ENCODE measurements at places on chromosomes 2 and 18. TPM values are rescaled to one million over a fixed set of nuclear protein-coding genes. Genes with fewer than 3 reads are reported as not detected.

The LNPK gene
- 14.9 TPM for total RNA-seq

The SCN3A gene
- total RNA-seq: 0.42 TPM

The PID1 gene
- total RNA-seq: 0.82 TPM

The OR6B2 gene
- not detected for total RNA-seq

The PTPRN gene
- 2.6 TPM for total RNA-seq

GRCh38 chr18:1511619-1512311 is 607.1 kb downstream of the ADCYAP1 start:
- no peaks in the 10 kb centered on the region for H3K4me1 ChIP-seq
- no peak overlapping the region for H3K4me3 ChIP-seq
- H3K27me3 ChIP-seq: no peaks in the 10 kb centered on the region
- no peak for DNase-seq
- no peaks in the 10 kb centered on the region for H3K36me3 ChIP-seq
- no peak overlapping the region for H3K27ac ChIP-seq

GRCh38 chr2:54879598-54880332 is 156.3 kb downstream of the EML6 start:
- H3K27me3 ChIP-seq: peaks cover 5% of the 10 kb centered on the region
- no peaks in the 10 kb centered on the region for H3K36me3 ChIP-seq
- H3K4me3 ChIP-seq: no peak overlapping the region
- no peaks in the 10 kb centered on the region for H3K4me1 ChIP-seq
- H3K27ac ChIP-seq: no peak overlapping the region

GRCh38 chr2:152047824-152048471 is 50.9 kb downstream of the CACNB4 start:
- peaks cover 3% of the 10 kb centered on the region for H3K4me1 ChIP-seq
- no peak overlapping the region for H3K27ac ChIP-seq
- no peak overlapping the region for H3K4me3 ChIP-seq
- peaks cover 14% of the 10 kb centered on the region for H3K27me3 ChIP-seq
- no peaks in the 10 kb centered on the region for H3K36me3 ChIP-seq

DNA sequence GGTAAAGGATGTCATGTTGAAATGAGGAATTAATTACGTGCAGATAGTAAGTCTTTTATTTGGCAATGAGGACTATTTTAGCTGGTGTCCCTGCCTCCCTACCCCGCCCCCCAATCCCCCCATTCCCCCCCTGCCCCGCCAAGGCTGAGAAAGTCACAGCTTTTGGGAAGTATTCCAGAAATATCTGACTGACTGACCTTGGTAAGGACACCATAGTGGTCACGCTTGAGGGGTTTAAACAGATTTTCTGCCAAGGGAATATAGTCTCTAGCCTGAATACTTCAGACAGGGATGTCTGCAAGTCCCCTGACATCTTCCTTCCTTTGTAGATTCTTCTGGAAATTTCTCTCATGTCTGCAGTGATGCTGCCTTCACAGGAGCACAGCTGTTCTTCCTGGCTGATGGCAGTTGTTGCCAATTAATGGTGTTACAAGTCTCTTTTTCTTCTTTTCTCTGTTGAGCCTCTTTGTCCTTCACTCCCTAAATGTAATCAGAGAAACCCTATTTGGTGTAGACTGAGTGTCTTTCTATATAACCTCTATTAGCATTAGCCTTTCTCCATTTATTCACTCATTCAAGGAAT is 53.7 kb upstream of the MGAT5 start:
- no peaks in the 10 kb centered on the region for H3K27me3 ChIP-seq
- DNase-seq: no peak
- H3K36me3 ChIP-seq: no peaks in the 10 kb centered on the region
- H3K27ac ChIP-seq: no peak overlapping the region
- H3K4me3 ChIP-seq: no peak overlapping the region

- H3K27ac ChIP-seq: no peak overlapping the region
- no peaks in the 10 kb centered on the region for H3K36me3 ChIP-seq
- no peak overlapping the region for H3K4me3 ChIP-seq
- H3K27me3 ChIP-seq: peaks cover 42% of the 10 kb centered on the region
Measured at GRCh38 chr2:65666156-65666725, 233.8 kb upstream of the SPRED2 start.

- peaks cover 16% of the 10 kb centered on the region for H3K27me3 ChIP-seq
- H3K4me3 ChIP-seq: no peak overlapping the region
- no peak for DNase-seq
- H3K36me3 ChIP-seq: no peaks in the 10 kb centered on the region
- H3K27ac ChIP-seq: no peak overlapping the region
Measured at GRCh38 chr2:120404941-120405758, 59.2 kb downstream of the INHBB start.
